AG10803 (cell line): ENCODE measurements at places on chromosomes 12 and 14.

DNA sequence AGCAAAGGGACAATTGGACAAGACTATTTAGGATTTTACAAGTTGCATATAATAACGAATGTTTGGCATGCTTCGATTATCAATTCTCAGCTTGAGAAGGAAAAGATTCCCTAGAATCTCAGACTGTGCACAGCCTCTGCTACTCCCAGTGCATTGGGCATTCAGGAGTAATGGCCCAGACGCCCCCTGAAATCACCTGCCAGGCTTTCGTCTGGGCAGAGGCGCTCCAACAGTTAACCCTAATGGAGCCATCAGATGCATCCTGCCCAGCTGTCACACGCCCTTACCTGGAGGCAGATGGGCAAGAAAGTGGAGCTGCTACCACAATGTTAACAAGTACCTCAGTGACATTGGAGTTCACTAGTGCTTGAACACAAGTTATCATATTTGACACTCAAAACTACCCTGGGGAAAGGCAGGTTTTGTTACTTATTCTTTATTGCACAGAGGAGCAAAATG, 927 bp upstream of the LRP6 start:
- DNase-seq, result no peak

GRCh38 chr12:12883369-12884001, 7.9 kb upstream of the GPRC5A start:
- no peak for DNase-seq

GRCh38 chr12:51729331-51729730, 119.2 kb downstream of the FIGNL2 start:
- DNase-seq, result no peak

DNA sequence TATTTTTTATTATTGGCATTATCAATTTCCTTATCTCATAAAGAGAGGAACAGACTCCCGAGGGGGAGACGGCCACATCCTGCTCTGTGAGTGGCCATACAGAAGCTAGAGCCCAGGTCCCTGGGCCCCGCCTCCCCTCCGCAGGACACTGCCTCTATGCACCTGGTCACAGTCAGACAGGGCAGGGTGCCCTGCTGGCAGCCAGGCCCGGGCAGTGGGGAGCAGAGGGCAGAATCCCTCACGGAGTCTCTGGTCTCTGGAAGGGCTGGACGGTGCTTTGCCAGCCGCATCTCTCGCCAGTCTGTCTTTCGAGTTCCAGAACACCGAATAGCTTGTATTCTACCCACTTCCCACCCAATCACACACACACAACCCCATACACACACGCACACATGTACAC, 16.4 kb upstream of the CACNA2D4 start:
- no peak for DNase-seq

DNA sequence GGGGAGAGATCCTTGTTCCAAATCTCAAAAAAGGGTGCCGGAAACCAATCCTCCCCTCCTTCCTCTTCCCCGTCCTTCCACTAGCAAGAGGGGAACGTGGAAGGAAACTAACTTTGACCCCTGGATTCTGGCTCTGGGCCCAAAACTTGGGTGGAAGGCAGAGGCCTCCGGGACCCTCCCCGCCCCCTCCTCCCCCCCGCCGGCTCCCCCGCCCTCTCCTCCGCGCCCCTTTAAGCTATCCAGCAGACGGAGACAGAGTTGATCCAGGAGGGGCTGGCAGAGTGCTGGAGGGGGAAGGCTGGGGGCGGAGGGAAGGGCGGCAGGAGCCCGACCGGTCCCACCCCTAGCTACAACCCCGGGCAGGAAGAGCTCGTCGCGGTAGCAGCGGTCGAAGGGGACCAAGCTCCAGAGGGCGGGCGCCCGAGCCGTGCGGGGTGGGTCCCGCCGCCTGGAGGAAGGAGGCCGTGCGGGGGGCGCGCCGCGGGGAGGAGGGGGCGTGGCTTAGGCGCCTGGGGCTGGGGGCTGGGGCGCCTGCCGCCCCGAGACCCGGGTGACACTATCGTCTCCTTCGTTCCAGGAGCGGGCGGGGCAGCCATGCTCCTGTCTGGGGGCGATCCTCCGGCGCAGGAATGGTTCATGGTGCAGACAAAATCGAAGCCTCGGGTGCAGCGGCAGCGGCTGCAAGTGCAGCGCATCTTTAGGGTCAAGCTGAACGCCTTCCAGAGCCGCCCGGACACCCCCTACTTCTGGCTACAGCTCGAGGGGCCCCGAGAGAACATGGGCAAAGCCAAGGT, at the start of gene NYNRIN:
NYNRIN (plus strand) TSS at position 351 of the 794 bp plus-strand sequence; CDS start at position 595, 244 bp downstream.
- no peak for DNase-seq

DNA sequence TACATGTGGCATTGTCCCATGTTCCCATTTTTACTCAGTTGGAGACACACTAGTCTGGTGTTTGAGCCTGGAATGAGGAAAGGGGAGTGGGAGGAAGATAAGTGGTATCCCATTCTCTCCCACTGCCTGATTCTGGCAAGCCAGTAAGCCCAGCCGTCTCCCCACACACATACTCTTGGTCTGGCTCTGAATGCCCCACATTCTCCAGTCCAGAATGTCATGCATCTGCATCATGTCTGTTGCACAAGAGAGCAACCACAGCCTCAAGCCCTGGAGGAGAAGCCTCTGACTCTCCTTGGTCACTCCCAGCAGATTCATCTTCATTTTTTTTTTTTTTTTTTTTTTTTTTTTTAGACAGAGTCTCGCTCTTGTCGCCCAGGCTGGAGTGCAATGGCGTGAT, 48.0 kb downstream of the DRAM1 start:
- peak; percentile 100 for DNase-seq
